ENCODE measurements at places on chromosomes 11 and 22.

- no peak for DNase-seq
- H3K27me3 ChIP-seq = peaks cover 30% of the 10 kb centered on the region
- H3K36me3 ChIP-seq = no peaks in the 10 kb centered on the region
- peaks cover 6% of the 10 kb centered on the region for H3K4me1 ChIP-seq
- H3K27ac ChIP-seq = no peak overlapping the region
Observed at GRCh38 chr11:121214861-121215260, 77.7 kb upstream of the SC5D start.

DNA sequence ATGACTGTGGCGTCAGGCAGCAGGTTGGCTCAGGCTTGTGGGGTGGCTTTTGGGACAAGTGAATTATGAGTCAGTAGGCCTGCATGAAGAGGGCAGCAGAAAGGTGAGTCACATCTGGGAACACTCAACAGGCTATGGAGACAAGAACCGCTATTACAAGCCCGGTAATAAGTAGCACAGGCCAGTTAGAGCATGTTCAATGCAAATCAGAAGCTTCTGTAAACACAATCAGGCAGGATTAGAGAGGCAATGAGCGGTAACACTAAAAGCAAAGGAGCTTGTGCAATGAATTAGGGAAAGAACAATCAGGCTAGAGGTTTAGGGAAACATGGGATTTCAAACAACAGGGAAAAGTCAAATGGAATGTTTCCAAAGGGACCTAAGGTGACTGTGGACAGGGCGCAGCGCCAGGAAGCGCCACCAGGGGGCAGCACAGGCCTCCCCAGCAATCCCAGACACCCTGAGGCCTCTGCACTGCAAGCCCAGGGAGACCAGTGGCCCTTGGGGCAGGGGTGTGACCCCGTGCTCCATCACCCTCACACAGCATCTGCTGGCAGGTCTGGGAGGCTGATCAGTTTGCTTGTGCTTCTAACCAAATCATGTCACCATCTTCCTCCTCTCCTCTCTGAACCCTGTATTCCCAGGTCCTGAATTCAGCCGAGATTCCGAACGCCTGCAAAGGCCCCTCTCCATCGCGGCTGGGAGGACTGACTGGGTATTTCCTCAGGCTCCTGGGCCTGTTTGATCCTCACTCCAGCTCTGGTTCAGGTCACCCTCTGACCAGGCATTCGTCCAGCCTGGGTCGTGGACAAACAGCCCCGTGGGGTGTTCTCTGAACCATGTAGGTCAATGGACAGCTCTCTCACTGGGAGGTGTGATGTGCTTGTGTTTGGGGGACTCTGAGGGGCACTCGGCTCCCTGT, 50.0 kb downstream of the C11orf58 start:
- H3K4me1 ChIP-seq = no peaks in the 10 kb centered on the region
- peaks cover 66% of the 10 kb centered on the region for H3K36me3 ChIP-seq
- H3K27me3 ChIP-seq = no peaks in the 10 kb centered on the region
- H3K27ac ChIP-seq = no peak overlapping the region
- DNase-seq = peak; percentile 8

DNA sequence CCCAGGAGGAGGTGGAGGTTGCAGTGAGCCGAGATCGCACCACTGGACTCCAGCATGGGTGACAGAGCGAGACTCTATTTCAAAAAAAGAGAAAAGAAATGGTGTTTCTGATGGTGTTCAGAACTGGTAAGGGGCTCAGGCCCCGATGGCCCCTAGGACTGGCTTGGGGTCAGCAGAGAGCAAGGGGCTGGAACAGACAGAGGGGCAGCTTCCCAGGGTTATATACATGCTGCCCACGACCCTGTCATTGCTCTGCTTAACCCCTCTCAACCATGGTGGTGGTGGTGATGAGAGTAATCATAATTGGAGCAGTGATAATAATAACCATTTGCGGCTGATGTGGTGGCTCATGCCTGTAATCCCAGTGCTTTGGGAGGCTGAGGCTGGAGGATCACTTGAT, 79.4 kb downstream of the CEP164 start:
- no peak overlapping the region for H3K27ac ChIP-seq
- peaks cover 73% of the 10 kb centered on the region for H3K36me3 ChIP-seq
- H3K4me3 ChIP-seq = no peak overlapping the region
- DNase-seq = no peak

GRCh38 chr11:33643167-33643824, 57.3 kb downstream of the C11orf91 start:
- DNase-seq = no peak
- peaks cover 18% of the 10 kb centered on the region for H3K27me3 ChIP-seq
- H3K27ac ChIP-seq = no peak overlapping the region
- no peaks in the 10 kb centered on the region for H3K36me3 ChIP-seq

DNA sequence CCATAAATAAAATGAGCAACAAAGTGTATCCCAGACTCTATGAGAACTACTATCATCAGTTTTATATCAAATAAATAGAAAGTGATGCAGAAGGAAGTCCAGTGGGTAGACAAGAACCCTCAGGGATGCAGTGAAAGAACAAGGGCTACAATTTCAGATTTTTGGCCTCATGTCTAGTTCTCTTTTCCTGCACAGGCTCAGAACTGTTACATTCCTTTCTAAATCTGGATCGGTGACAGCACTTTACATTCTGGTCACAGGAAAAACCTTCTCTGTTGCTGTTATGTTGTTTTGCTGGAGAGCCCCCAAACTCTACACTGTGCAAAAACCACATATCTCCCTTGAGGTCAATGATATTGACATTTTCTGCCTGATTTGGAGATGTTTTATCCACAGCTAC, 108.8 kb upstream of the ANO5 start:
- no peak overlapping the region for H3K4me3 ChIP-seq
- H3K36me3 ChIP-seq = no peaks in the 10 kb centered on the region
- no peaks in the 10 kb centered on the region for H3K27me3 ChIP-seq
- no peak for DNase-seq
- H3K27ac ChIP-seq = no peak overlapping the region
- H3K4me1 ChIP-seq = no peaks in the 10 kb centered on the region

GRCh38 chr11:93548679-93549319, 5.6 kb upstream of the SMCO4 start:
- no peak overlapping the region for H3K27ac ChIP-seq
- H3K27me3 ChIP-seq = peaks cover 13% of the 10 kb centered on the region
- peaks cover under 1% of the 10 kb centered on the region for H3K4me1 ChIP-seq
- no peaks in the 10 kb centered on the region for H3K36me3 ChIP-seq
- H3K4me3 ChIP-seq = no peak overlapping the region

GRCh38 chr22:43698403-43698802, 113.7 kb downstream of the EFCAB6 start:
- no peaks in the 10 kb centered on the region for H3K36me3 ChIP-seq
- H3K4me3 ChIP-seq = no peak overlapping the region
- H3K27ac ChIP-seq = no peak overlapping the region
- DNase-seq = no peak

GRCh38 chr11:126398721-126399120, 43.2 kb downstream of the ST3GAL4 start:
- H3K4me3 ChIP-seq = no peak overlapping the region
- no peak for DNase-seq
- H3K27ac ChIP-seq = no peak overlapping the region
- H3K4me1 ChIP-seq = no peaks in the 10 kb centered on the region

GRCh38 chr22:38228873-38229740, 27.3 kb downstream of the MAFF start:
- no peak overlapping the region for H3K27ac ChIP-seq
- no peak overlapping the region for H3K4me3 ChIP-seq
- peaks cover 1% of the 10 kb centered on the region for H3K4me1 ChIP-seq
- DNase-seq = no peak
- H3K36me3 ChIP-seq = peaks cover 28% of the 10 kb centered on the region

DNA sequence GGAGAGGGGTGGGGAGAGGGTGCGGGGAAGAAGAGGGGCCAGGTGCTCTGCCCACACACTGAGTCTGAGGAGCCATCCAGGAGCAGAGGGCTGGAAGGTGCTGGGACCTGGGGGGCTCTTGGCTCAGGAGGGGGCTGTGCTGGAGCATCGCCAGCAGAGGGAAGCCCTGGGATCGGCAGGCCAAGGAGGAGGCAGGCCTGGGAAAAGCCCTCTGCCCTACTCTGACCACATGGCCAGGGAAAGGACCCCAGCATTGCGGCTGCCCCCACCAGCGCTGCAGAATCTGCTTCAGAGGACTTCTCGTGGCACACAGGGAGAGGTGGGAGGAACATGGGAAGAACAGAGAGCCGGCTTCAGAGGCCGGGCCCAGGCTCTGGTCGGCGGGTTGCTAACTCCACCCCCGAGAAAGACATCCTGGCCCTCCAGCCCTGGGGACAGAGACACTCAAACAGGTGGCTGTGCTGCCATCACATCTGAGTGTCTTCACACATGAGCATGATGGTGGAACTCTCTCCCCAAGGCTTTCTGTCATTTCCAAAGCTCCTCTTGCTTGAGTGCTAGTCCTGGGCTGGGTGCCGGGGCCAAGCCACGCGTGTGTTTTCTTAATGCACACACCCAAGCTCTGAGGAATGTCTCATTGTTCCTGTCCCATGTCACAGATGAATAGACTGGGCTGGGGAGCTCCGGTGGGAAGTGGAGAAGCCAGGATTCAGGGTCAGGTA, 1378.0 kb downstream of the BRD1 start:
- H3K27me3 ChIP-seq = peaks cover 36% of the 10 kb centered on the region
- DNase-seq = no peak
- H3K36me3 ChIP-seq = no peaks in the 10 kb centered on the region
- no peak overlapping the region for H3K4me3 ChIP-seq
- H3K4me1 ChIP-seq = peaks cover 9% of the 10 kb centered on the region

DNA sequence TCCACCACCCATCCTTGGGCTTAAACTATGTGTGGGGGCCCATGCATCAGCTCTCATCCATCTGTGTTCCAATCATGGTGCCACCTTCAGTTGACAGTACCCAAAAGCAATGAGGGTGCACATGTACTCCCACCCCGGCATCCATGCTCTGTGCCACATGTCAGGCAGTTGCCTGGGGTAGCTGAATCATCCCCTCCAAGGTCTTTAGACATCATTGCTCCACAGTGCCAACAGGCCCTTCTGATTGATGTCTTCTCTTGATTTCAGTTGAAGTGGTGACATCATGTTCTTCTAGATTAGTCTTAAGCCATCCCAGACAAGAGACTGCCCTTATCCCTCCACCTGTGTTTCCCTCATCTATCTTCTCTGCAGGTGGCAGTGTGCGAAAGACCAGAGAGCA, 42.5 kb downstream of the TMPRSS5 start:
- no peaks in the 10 kb centered on the region for H3K36me3 ChIP-seq
- peaks cover under 1% of the 10 kb centered on the region for H3K27me3 ChIP-seq
- no peak for DNase-seq
- H3K4me1 ChIP-seq = no peaks in the 10 kb centered on the region
- H3K27ac ChIP-seq = no peak overlapping the region

GRCh38 chr11:111764621-111765020, 1.6 kb downstream of the PPP2R1B start:
- no peaks in the 10 kb centered on the region for H3K27me3 ChIP-seq
- no peak for DNase-seq
- H3K4me3 ChIP-seq = no peak overlapping the region
- no peak overlapping the region for H3K27ac ChIP-seq

DNA sequence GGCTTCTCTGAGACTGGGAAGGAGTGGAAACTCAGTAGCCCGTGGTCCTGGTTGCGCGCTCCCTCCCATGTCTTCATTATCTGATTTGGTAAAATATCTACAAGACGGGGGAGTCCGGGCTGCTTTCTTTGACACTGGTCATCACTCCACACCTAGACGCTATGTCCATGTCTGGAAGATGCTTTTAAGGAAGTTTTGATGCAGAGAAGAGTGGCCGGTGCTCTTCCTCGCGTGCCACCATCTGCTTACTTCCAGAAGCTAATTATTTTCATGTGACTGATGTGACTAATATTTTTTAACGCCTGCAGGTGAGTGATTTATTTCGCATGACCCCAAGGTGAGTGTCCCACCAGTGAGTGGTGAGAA, 339 bp upstream of the TRIM21 start:
- no peak for DNase-seq
- peaks cover 14% of the 10 kb centered on the region for H3K27me3 ChIP-seq
- H3K4me3 ChIP-seq = peak overlapping the region; percentile 97
- H3K36me3 ChIP-seq = peaks cover 25% of the 10 kb centered on the region
- peaks cover 16% of the 10 kb centered on the region for H3K4me1 ChIP-seq

GRCh38 chr22:46622081-46622521, 1.9 kb downstream of the GRAMD4 start:
- peak overlapping the region; percentile 73 for H3K4me3 ChIP-seq
- no peaks in the 10 kb centered on the region for H3K27me3 ChIP-seq
- H3K4me1 ChIP-seq = peaks cover 49% of the 10 kb centered on the region

- H3K27ac ChIP-seq = no peak overlapping the region
- DNase-seq = no peak
- no peak overlapping the region for H3K4me3 ChIP-seq
- peaks cover 10% of the 10 kb centered on the region for H3K27me3 ChIP-seq
- H3K36me3 ChIP-seq = no peaks in the 10 kb centered on the region
Observed at GRCh38 chr11:103826856-103827255, 209.6 kb upstream of the DDI1 start.

DNA sequence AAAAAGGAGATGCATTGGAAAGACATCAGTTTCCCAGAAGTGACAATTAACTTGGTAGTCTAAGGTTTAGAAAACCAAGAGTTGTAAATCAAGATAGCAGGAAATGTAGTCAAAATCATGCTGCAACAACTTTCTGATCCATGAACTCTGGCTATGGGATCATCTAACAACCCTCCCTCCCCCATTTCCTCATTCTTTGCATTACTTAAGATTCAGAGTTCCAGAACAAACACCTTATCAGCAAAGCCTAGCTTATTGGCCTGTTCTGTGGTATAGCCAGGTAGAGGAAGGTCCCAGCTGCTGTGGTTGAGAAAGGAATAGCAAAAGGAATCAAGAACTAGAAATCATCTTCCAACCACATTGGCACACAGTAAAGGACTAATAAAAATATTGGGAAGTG, 651.1 kb downstream of the METTL15 start:
- no peaks in the 10 kb centered on the region for H3K27me3 ChIP-seq
- no peaks in the 10 kb centered on the region for H3K36me3 ChIP-seq
- no peak for DNase-seq
- no peaks in the 10 kb centered on the region for H3K4me1 ChIP-seq
- no peak overlapping the region for H3K4me3 ChIP-seq
- no peak overlapping the region for H3K27ac ChIP-seq

DNA sequence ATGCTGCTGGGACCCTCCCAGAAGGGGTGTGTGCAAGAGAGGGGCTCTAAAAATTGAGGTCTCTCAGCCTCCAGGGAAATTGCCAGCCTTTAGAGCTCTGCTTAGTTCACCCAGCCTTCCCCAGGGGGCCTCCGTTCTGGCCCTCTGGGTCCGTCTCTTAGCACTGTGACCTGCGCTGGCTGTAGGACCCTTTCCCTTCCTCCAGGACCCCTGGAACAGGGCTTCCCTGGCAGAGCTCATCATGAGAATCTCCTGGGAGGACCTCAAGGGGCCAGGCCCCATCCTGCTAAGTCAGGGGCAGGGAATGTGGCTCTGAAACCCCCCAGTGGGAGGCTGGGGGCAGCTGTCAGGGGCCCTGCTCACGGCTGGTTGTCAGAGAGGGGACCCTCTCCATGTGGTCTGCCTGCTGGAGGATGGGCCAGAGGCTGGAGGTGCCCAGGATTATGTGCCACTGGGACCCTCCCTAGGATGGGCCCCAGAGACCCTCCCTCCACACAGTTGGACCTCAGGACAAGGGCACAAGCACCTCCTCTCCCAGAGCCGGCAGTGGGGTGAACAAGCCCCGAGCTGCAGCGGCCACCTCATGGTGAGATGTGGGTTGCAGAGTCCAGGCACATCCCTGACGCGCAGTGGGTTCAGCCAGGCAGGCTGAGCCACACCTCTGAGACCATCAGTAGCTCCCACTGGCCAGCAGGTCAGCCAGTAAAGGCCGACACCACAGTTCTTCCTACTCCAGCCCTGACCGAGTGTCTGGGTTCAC, 27.1 kb upstream of the GAL start:
- H3K36me3 ChIP-seq = no peaks in the 10 kb centered on the region
- H3K27me3 ChIP-seq = peaks cover 42% of the 10 kb centered on the region
- H3K4me3 ChIP-seq = no peak overlapping the region
- DNase-seq = no peak

- peaks cover 15% of the 10 kb centered on the region for H3K36me3 ChIP-seq
- DNase-seq = no peak
- H3K27me3 ChIP-seq = no peaks in the 10 kb centered on the region
- peaks cover 12% of the 10 kb centered on the region for H3K4me1 ChIP-seq
- no peak overlapping the region for H3K27ac ChIP-seq
Observed at GRCh38 chr22:26551568-26551967, 38.4 kb downstream of the TPST2 start.

Data from stimulated activated naive B cell treated with anti-CD40 and anti-IgM and Interleukin-4, amounts not matched to agents 10 μg/mL and 1 μg/mL and 100 μg/mL, for 72 hours (primary cell).